ENCODE measurements at places on chromosomes 1 and 21.

- DNase-seq, result no peak
Measured at GRCh38 chr1:50419907-50420677, 3.2 kb downstream of the DMRTA2 start.

GRCh38 chr21:37615962-37616361 is 249.4 kb downstream of the DYRK1A start:
- no peak for DNase-seq

DNA sequence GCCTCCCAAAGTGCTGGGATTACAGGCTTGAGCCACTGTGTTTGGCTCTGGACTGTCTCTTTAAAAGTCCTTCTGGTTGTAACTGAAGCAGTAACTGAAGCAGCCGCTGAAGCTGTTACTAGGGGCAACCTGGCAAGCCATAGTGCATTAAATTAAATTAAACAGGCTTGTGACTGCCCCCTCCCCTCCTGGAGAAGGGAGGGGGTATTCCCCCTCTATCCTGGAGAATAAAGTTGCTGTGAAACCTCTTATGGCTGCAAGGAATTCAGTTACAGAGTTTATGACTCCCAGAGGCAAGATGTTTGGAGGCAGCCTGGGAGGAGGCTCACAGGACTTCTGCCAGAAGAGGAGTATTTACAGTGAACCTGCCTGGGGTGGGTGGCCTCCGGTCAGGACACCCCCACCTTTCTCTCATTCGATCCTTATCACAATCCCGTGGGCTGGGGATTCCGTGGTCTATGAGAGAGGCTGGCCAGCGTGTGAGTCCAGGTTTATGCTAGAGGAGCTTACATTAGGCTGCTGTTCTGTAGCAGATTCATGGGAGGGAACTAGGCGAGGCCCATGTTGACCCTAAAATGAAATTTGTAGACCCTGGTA is 8.3 kb downstream of the TTC22 start:
- no peak for DNase-seq

GRCh38 chr1:183588827-183589226 is 1.4 kb downstream of the NCF2 start:
- DNase-seq, result no peak

- no peak for DNase-seq
Measured at GRCh38 chr1:22043198-22043769, 9.2 kb upstream of the CDC42 start.

DNA sequence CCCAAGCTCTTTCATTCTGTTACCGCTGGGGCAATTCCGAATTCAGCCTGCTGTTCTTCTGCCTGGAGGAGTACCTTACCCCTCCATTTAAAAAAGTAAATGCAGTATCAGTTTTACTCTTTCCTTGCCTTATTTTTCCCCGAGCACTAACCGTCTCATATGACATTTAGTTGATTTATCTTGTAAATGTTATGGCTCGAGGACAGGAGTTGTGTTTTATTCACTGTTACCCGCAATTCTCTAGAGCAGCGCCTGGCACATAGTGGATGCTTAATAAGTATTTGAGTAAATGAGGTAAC is 425 bp upstream of the TADA1 start:
- DNase-seq, result no peak

DNA sequence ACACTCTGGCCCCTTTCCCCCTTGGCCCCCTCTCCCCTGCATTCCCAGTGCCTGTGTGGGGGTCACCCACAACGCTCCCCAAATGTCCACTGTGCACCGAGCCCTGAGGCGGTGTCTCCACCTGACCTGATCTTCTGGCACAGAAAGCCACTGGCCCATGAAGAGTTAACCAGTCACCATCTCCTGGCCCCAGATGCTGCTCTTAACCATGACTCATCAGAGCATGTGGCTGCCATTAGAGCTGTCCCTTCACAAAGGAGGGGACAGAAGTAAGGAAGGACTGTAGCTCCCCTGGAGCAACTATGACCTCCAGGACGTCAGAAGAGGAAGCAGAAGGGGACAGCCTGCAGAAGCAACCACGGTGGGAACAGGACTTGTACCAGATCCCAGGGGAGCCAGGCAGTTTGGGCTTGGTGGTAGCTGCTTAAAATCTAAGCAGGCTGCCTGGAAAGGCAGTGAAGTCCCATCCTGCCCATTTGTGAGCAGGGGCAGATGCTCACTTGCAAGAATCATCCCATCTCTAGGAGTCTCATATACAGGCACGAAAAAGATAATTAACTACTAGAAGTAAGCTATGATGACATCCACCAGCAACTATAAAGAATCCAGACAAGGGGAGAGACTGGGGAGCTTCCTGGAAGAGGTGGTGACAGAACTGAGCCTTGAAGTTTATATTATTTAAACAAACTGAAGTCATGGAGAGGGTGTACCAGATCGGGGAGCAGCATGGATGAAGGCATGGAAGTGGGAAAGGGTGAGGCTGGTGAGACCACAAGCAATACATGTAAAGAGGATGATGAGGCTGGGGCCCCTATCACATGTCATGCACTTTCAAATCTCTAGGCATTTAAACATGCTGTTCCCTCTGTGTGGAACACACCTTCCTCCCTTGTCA is 1.1 kb upstream of the TTC39A start:
- peak; percentile 27 for DNase-seq

Measured in NCI-H460 (cell line).